ENCODE measurements at places on chromosomes 7 and 10.

GRCh38 chr7:25624833-25625232, 396.5 kb upstream of the NPVF start:
- no peak for DNase-seq

DNA sequence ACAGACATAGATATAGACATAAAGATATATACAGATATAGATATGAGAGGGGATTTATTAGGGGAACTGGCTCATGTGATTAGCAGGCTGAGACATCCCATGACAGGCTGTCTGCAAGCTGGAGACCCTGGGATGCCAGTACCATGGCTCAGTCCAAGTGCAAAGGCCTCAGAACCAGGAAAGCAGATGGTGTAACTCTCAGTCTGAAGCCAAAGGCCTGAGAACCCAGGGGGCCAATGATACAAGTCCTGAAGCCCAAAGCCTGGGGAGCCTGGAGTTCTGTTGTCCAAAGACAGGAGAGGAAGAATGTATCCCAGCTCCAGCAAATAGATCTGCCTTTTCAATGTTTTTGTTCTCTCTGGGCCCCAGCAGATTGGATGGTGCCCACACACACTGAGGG, 5.5 kb downstream of the NCOA4 start:
- no peak for DNase-seq

- no peak for DNase-seq
These were observed 39.0 kb downstream of the ZMIZ1 start for GRCh38 chr10:79107736-79108264.

- DNase-seq, result no peak
These were observed 7.3 kb downstream of the PWWP2B start for GRCh38 chr10:132404169-132404880.

- DNase-seq, result no peak
These were observed 284.2 kb downstream of the C7orf25 start for GRCh38 chr7:42627626-42628025.

- DNase-seq, result no peak
These were observed 52.6 kb downstream of the TRUB1 start for GRCh38 chr10:114990586-114990985.

DNA sequence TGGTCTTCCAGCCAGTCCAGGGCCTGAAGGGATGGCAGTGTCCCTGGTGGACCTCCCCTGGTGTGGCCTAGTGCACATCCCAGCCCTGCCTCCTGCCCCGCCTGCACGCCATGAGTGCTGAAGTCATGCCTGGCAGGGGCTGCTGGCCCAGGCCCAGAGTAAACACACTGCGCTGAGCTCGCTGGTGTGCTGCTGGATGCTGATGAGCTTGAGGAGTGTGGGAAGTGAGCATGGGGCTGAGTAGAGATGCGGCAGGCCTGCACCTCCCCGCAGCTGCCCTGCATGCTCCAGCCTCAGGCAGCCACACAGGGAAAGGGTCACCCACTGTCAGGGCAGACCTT, 43.2 kb downstream of the HTRA1 start:
- DNase-seq, result no peak

DNA sequence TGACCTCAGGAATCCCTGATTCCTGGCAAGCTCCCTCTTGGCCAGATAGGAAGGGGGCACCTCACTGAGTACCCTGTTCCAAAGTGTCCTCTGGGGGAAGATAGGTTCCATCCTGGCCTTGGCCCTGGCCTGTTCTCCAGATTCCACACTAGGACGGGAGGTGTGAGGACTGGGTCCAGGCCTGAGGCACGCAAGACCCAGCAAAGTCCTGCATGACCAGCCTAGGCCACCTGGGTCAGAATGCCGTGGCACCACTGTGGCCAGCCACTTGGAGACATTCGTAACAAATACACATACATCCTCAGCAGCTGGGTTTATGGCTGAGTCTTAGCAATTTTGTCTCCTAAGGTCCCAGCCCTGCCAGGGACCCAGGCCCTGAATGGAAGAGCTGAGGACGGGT, 23.3 kb upstream of the TLX1 start:
- no peak for DNase-seq

- DNase-seq, result no peak
These were observed 4.0 kb downstream of the INPP5A start for GRCh38 chr10:132541601-132542011.

DNA sequence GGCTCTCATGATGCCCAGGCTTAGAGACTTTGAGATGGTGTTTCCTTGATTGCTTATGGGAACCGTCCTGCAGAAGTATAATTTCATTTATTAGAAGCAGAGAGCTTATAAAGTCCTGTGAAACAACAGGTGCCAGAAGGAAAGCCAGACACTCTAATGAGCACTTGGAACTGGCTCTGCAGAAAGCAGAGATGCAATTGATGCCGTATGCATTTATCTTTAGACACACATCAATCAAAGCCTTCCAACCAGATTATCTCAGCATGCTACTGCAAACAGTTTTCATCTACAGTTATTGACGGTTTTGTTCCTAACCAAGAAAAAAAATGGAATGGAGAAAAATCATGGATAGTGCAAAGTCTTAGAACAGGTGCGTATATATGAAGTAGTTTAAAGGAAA, 371.7 kb upstream of the PRKCQ start:
- DNase-seq, result no peak

DNA sequence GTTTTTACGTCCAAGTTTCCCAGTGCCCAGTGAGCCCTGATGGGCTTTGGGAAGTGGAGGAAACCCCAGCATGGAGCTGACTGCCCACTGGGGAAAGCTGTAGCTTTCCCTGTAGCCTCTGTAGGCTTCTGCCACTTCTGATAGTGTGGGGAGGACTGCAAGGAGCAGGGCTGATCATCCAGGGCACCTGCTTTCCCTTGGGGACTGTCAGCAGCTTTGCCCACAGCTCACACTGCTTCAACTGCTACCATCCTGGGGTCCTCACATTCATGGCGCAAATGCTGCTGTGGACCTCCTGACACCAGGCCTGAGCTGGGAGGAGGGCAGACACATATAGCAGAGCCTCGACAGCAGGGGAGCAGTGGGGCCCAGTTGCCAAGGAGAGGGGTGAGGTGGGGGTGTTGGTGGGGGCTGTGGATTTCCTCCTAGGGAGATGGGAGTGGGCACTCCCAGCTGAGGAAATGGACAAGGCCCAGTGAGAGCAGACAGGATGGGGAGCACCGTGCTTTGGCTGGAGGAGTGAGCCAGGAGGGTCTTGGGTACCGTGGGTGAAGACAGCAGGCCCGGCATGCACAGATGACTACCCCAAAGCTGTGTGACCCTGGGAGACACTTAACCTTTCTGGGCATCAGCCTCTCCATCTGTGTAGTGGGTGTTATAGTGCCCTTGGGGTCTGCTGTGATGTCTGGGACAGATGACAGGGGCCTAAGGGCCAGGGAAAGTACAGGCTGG, 16.2 kb downstream of the RAMP3 start:
- DNase-seq, result no peak

GRCh38 chr10:24897326-24897926, 55.0 kb downstream of the PRTFDC1 start:
- no peak for DNase-seq

DNA sequence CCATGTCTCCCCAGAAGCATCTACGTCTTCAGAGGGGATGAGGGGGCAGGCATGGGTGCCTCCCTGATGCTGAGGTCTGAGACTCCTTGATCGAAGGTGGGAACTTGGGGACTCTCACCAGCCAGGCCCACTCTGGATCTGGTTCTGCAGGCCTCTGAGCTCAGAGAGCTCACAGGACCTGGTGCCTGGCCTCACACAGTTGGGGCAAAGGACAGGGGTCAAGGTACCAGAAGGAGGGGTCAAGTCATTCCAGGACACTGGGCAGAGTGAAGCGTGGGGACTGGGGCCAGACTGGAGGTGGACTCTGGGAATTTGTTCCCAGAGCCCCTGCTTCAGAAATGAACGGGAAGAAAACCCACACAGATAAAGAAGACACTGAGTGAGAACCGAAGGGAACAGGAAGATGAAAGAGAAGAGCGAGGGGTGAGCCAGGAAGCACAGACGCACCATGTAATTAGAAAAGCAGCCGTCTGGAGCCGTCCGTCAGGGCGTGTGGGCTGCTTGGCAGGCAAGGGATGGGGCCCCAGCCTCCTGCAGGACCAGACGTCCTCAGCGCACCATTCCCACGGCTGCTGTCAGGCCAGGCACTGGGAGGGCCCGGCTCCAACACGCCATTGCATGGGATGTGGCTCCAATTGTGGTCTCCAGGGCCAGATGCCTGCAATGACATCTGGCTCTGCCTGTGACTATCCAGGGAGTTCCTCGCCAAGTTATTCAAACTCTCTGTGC, 47.7 kb downstream of the ZCCHC24 start:
- DNase-seq, result no peak
